Stimulated activated CD8-positive, alpha-beta memory T cell treated with anti-CD3 and anti-CD28 coated beads, Interleukin-12 subunit alpha, Interleukin-12 subunit beta, amount 100 ng/mL, for 1 hour (primary cell): ENCODE measurements at places on chromosomes 2 and 18.

DNA sequence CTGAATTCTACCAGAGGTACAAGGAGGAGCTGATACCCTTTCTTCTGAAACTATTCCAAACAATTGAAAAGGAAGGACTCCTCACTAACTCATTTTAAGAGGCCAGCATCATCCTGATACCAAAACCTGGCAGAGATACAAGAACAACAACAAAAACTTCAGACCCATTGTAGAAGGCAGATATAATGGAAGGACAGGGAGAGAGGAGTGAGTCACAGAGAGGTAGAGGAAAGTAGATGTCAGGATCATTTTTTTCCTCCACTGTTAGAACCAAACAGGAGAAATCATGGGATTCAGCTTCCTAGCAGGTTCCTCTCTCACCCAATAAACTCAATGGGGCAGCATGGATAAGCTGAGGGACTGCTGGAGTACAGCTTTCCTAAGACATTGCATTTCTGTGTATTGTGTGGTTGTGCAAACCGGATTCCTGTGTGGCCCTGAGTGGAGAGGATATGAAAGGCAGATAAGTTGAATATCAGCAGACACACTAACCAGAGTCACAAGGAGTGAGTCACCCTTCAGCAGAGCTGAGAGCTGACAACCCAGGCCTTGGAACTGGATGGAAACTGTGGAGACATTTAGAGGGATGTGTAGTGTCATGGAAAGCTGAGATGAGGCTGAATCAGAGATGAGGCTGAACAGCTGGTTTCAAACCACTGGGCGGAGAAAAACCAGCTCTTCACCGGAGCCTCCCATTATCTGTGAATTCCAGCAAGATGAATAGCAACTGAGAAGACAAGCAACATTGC lies 60.9 kb upstream of the MMADHC start:
- DNase-seq, result no peak

DNA sequence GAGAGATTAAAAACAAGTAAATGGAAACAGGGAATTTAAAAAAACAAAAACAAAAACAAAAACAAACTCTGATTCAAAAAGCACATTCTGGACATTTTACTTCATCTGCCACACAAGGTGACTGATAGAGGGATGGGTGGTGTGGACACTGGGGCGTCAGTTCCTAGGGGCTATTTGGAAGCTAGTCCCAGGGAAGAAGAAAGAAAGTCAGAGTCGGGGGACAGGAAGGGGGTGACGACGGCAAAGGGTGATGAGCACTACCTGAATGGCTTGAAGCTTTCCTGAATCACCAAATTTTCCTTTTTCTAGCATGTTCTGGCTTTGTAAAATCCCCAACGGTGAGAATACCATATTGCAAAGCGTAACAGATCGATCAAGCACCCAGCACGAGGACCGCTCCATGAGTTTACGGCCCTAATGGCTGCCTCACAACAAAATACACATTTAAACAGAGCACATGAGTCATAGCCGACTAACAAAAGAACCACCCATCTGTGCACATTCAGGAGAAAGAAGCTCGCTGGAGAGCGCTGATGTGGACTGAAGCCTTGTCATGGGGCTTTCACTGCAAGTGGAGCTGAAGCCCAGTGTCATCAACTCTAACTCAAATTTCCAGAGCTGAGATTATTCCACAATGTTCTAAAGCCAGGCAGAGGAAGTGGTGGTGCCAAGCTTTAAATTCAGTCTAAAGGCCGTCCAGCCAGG lies 178.9 kb downstream of the LNPK start:
- no peak for DNase-seq

- no peak for DNase-seq
These were observed 21.7 kb downstream of the BCL11A start for GRCh38 chr2:60531701-60532133.

- DNase-seq, result no peak
These were observed 19.1 kb downstream of the LRP2 start for GRCh38 chr2:169343202-169343601.

DNA sequence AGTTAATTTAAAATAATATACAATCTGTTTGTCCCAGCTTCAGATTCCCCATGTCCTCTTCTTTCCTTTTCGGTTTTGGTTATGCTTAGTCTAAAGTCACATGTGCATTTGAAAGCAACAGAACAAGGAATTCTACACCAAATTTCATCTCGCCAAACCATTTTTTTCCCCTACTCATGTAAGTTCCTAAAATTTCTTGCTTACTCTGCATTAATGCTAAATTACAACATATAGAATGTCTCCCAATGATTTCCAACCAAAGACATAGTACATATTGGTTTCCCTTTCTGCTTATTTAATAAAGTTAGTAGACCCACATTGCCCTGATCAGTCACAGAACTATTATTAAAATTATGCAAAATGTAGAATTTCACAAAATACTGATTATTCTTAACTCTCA lies 212.3 kb downstream of the ARHGAP15 start:
- DNase-seq, result no peak

DNA sequence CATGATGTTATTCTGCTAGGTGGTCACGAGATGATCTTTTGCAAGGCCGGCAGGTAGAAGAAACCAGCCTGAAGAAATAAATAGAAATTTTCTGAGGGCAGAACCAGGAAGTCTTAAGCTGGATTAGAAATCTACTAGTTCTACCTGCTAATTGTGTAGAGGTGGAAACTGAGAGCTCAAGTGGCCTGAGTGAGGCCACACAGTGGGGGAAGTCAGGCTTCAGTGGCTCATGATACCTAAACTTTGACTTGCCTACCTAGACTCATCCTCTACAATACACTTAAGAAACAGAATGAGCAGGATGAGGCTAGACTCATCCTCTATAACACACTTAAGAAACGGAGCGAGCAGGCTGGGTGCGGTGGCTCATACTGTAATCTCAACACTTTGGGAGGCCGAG lies 134.9 kb upstream of the NDUFV2 start:
- no peak for DNase-seq

DNA sequence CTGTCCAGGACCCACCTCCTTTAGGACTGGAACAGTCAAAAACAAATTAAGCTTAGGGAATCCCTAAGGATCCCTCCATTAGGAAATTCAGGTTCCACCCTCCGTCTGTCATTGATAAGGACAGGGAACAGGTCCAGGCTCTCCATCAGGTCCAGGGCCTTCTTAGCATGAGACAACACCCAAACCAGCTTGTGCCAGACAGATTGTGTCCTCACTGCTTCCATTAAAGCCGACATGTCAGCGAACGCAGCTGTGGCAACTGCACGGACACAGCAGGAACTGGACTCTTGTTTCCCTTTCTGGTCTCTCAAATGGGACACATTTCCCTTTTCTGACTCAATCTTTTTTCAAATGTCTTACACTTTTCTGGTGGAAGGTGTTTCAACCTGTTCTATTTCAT lies 81.4 kb downstream of the BCL11A start:
- DNase-seq, result no peak
